ENCODE measurements at places on chromosomes 6 and 20.
A peak's percentile ranks its signal among the peaks of the same experiment; 100 is the strongest.

GRCh38 chr6:31247813-31248212, 24.1 kb downstream of the HLA-C start:
- DNase-seq = no peak

GRCh38 chr6:41559655-41560427, 13.7 kb downstream of the FOXP4 start:
- DNase-seq = no peak

GRCh38 chr6:107820338-107821261, 3.5 kb downstream of the SCML4 start:
- peak; percentile 50 for DNase-seq

- DNase-seq = peak; percentile 42
These were observed 21.2 kb upstream of the BHLHE23 start for GRCh38 chr20:63027922-63028389.

- DNase-seq = no peak
These were observed 19.0 kb downstream of the STX16 start for GRCh38 chr20:58670102-58670501.

GRCh38 chr20:42111349-42111748, 493.2 kb upstream of the CHD6 start:
- no peak for DNase-seq

GRCh38 chr6:108796875-108797274, 51.3 kb upstream of the ARMC2 start:
- no peak for DNase-seq

DNA sequence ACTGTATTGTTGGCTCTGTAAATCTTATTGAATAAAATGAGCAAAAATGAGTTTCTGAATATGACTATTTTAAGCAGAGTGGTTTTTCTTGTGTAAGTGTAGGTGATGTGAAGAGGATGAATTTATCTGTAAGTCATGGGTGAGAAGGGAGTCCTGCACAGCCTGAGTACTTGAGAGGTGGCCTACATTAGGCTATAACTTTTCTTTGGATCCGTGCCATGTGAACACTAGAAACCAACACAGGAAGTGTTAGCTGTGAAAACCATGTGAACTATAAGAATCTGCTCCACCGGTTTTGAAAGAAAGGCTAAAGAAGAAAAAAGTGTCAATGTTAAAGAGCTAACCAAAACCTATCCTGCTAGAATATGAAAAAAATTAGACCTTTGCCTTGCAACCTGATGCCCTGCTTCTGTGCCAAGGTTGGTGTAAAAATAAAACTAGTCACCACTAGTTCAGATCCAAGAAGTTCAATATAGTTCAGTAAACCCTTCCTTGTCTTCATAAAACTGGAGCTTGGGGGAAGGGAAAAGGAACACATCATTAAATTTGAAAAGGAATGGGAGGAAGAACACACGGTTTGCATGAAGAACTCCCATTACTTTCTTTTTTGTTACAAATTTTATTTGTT, 21.3 kb downstream of the PLCB1 start:
- DNase-seq = peak; percentile 50

- DNase-seq = peak; percentile 71
These were observed 3.7 kb downstream of the OGFR start for GRCh38 chr20:62808211-62808865.

DNA sequence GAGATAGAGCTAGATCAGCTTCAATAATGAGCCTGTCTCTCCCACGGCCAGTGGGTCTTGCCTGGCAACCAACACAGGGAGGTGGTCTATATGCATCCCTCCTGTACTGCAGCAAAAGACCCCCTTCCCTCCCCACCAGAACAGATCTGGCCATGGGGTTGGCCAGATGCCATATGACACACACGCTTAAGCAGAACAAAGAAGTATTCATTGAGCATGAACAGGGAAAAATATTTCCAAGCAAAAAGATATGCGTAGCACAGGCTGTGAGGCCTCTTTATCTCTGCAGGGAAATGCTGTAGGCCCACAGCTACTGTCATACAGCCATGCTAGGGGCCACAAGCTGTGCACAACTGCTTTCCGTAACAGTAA, 73.4 kb upstream of the NRSN1 start:
- DNase-seq = no peak

- DNase-seq = peak; percentile 38
These were observed 161.0 kb downstream of the ASCC3 start for GRCh38 chr6:100719883-100720682.

GRCh38 chr20:46099491-46100287, 9.9 kb upstream of the NCOA5 start:
- no peak for DNase-seq

- DNase-seq = no peak
These were observed 295.0 kb upstream of the PRDM1 start for GRCh38 chr6:105791179-105791578.

- DNase-seq = no peak
These were observed 21.7 kb downstream of the MAP1LC3A start for GRCh38 chr20:34579979-34580940.

- no peak for DNase-seq
These were observed 17.4 kb upstream of the FAXC start for GRCh38 chr6:99366852-99367251.

DNA sequence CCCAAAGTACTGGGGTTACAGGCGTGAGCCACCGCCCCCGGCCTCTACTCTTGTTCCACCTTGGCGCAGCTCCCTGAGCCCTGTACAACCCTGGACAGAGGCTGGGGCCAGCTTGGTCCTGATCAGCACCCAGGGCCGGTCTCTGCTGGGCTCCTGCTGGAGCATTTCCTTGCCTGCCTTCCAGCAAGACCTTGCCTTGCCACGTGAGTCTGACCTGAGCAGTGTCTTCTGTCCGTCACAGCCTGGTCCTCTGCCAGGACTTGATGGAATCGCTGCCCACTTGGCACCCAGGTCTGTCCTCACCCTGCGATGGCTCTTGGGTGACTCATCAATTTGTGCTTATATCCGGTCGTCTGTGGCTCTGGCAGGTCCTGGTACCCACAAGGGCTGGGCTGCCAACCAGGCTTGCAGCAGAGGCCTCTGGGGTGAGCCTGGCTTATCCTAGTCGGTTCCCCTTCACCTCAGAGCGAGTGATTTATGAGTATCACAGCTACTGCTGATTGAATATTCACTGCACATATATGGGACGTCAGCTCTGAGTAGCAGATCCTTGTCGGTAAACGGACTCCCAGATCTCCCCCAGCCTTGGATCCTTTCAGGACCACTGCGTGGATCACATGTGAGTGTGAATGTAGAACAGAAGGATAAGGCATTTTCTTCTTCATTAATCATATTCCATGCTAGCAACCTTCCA, 10.1 kb upstream of the SULF2 start:
- DNase-seq = peak; percentile 99

- DNase-seq = no peak
These were observed 19.2 kb downstream of the RNF182 start for GRCh38 chr6:13943943-13944342.

- DNase-seq = no peak
These were observed 16.8 kb upstream of the SIRPG start for GRCh38 chr20:1674361-1674760.

GRCh38 chr20:513429-513828, 30.2 kb downstream of the CSNK2A1 start:
- DNase-seq = no peak

- no peak for DNase-seq
These were observed 40.9 kb downstream of the CDH22 start for GRCh38 chr20:46267108-46268105.

Data from RPMI7951 (cell line).